ENCODE measurements at places on chromosomes 2 and 18.
A peak's percentile ranks its signal among the peaks of the same experiment; 100 is the strongest.

DNA sequence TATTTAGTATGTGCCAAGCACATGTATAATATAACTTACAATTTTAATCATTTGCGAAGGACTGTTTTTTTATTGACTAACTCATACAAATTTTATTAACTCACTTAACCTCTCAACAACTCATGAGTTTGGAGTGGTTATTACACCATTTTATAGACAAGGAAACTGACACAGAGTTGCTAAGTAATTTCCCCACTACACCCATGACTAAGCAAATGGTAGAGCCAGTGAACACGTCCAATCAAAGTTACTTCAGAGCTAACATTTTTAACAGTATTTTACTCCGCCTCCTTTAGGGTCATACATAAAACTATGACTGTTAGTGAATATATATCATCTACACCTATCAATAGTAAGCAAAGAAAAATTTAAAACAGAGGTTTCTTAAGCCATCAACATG is 556.7 kb upstream of the FSIP2 start:
- no peak for DNase-seq

DNA sequence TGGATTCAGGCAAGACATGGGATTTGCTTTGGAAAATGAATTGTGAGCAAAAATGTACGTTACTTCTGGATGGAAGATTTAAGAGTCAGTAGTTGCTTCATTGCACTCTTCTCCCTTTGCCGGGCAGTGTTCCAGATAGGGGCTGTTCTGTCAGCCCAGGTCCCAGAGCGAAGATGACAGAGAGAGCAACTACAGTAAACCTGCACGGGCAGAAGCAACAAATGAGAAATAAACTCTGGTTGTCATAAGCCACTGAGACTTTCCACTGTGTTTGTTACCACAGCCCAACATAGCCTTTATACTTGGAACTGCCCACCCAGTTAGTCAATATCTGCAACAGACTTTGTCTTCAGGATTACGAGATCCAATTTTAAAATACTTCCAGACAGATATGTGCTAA is 83.3 kb downstream of the CACNB4 start:
- DNase-seq: no peak

DNA sequence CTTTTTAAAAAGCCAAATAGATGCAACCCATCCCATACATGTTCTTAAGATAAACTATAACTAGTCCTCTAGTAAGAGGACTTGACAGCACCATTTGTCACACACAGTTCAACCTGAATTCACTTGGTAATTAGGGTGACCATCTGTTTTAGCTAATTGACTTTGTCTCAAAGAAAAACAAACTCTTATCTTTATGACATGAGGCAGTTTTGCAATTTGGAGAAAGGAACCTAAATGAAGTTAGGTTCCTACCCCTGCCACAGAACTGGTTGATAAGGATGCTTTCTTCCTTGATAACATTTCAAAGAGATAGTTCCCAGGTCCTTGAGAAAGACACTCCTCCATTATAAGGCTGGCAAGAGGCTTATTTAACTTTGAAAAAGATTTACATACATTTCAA is 57.4 kb upstream of the LRRTM1 start:
- no peak for DNase-seq

DNA sequence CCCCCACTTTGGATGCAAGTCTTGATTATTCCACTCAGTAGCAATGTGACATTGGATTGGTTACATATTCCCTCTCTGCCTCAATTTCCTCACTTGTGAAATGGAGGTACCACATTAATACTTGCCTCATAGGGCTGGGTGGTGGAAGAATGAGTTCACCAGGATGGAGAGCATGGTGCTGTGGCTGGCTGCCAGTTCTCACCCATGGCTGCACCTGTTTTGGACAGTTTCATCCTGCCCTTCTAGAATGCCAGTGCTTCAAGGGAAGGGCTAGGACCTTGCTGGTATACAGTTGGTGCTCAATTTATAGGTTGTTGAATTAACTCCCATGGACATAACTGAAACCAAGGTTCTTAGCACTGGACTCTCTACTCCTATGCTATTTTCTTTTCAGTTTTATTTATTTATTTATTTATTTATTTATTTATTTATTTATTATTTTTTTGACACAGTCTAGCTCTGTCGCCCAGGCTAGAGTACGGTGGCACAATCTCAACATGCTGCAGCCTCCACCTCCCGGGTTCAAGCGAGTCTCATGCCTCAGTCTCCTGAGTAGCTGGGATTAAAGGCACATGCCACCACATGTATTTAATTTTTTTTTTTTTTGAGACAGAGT is 5.3 kb upstream of the SH3RF3 start:
- no peak for DNase-seq

- no peak for DNase-seq
These were observed 24.2 kb downstream of the ITGB1BP1 start for GRCh38 chr2:9398881-9399780.

DNA sequence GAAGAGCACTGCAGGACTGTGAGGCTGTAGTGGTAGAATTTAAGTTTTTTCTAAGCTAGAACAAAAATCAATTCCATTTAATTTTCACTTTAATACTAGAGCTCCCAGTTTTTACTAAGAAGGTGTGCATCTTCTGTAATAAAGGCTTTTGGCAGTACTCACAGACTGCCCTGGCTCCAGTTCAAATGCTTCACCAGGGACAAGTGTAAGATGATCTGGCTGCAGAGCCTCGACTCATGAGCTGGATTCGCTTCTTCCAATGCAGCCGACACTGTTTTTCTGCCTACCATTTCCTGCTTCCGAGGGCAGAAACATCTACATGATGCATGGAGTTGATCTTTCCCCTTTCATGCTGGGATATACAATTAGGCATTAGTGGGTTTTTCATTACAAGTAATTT is 87.0 kb downstream of the FARSB start:
- no peak for DNase-seq

DNA sequence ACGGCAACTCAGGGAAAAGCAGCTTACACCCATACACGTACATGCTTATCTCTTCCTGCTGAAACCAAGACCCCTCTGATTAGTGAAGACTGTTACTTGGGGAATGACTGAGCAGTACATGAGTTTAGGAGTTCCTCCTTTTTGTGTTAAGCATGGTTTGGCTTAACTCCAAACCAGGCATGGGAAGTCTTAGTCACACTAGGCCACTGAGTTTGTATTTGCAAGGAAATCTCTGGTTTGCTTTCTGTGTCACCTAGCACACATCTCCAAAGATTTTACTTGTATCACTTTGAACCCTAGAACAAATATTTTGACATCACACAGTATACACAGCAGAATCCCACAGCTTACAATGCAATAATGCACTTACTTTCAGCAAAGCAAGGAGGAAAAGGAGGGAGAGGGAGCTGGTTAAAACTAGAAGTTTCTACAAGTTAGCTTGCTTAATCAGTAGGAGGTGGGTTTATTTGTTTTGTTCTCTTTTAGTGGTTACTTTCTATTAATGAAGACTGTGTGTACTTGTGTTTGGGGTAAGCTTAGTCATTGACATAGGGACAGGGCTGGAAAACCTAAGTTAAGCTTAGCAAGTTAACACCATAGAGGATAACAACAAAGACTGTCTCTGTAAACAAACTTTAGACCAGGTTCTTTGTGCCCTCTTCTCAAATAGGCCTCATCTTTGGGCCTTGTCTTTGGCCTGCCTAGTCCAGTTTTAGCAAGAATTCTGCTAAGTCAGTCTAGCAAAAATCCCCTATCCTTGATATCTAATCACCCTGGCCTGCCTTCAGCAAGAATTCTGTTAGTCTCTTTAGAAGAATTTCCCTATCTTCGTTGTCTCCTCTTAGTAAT is 219.4 kb downstream of the MREG start:
- DNase-seq: peak; percentile 5

DNA sequence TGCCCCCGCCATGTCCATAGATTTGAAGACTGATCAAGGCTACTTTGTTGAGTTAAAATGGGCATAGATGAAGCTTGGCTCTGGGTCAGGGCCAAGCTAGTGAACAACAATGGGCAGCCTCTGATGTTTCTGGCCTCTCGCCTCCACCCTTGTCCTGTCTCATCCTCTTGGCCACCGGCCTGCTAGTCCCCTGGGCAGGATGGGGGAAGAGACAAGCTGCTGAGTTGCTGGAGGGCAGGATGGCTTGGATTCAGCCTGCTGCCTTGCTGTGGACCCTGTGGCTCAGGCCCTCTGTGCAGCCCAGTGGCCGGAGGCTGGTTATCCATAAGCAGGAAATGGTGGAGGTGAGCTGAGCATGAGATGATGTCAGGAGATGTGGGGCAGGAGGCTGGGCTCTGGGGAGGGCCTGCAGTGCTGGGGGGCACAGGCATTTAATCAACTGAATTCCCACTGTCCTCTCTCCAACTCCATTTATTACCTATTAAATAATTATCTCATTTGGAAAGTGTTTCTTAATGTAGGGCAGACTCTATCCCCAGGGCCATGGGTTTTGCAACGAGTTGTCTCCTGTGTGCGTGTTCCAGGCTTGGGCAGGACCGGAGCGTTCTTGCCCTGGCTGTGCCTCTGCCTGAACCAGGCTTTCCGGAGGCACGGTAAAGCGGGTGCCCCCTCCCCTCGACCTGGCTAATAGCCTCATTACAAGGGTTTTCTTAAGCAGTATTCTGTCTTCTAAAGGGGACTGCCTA is 122.9 kb downstream of the GLI2 start:
- no peak for DNase-seq

GRCh38 chr18:49490246-49490762 is 3.3 kb upstream of the C18orf32 start:
- DNase-seq: peak; percentile 24

GRCh38 chr2:46286715-46287114 is 10.5 kb upstream of the EPAS1 start:
- no peak for DNase-seq

- DNase-seq: no peak
These were observed 87.3 kb downstream of the SEPTIN10 start for GRCh38 chr2:109526442-109526970.

GRCh38 chr18:23912356-23912755 is 102.2 kb upstream of the TTC39C start:
- DNase-seq: no peak
